Lower lobe of right lung (tissue), 2 donors: ENCODE measurements at places on chromosomes 2 and 18.
A peak's percentile ranks its signal among the peaks of the same experiment; 100 is the strongest.

DNA sequence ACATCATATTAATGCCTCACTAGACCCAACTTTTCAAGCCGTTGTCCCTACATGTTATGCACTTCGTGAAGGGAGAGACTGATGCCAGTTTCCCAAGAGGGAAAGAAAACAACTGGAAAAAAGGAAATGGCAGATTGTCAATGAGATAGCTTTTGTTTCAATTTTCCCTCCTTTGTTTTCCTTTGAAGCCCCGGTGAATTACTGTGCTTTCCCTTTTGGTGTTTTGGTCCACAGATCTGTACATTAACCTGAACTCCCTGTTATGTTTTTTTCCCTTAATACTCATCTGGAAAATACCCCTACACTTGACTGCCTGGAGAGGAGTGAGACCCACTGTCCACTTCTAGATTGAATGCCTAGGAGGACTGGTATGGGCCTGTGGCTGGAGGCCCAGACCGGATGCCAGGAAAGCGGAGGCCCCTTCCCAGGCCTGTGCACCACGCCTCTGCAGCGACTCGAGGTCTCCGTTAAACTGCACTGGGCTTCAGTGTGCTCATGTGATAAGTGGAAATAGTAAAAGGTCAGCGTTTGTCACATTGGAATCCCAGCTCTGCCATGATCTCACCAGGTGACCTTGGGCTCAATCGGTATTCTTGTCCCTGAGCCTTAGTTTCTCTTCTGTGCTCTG is 106.4 kb downstream of the GATA6 start:
- DNase-seq, result no peak

DNA sequence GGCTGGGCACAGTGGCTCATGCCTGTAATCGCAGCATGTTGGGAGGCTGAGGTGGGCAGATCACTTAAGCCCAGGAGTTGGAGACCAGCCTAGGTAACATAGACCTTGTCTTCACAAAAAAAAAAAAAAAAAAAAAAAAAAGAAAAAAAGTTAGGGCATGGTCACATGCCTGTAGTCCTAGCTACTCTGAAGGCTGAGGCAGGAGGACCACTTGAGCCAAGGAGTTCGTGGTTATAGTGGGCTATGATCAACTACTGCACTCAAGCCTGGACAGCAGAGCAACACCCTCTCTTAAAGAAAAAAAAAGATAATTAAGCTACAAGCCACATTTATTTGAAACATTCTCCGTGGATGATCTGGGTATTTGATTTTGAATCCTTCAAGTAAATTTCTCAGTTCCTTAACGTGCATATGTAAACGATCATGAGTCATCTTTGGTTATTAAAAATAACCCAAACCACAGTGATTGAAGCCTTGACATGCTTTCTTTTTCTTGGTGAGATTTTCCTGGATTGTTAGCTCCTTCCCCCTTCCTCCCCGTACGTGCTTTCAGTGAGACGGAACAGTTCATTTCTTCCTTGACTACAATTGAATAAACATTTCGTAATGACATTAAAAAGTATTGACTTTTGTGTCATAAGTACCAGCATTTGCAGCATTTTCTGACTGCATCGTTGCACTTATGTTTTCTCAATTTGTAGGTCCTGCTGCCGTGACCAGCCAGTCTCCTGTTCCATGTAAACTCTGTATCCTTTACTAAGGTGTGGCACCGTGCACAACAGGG is 20.3 kb downstream of the RMC1 start:
- DNase-seq, result no peak

- DNase-seq, result peak; percentile 65
Observed at GRCh38 chr2:218291318-218292047, 820 bp downstream of the TMBIM1 start.

- no peak for DNase-seq
Observed at GRCh38 chr2:179528576-179529069, 264.0 kb upstream of the SESTD1 start.

GRCh38 chr2:58569475-58570185 is 328.5 kb upstream of the FANCL start:
- DNase-seq, result no peak

- no peak for DNase-seq
Observed at GRCh38 chr2:179447839-179448447, 183.3 kb upstream of the SESTD1 start.

- no peak for DNase-seq
Observed at GRCh38 chr2:44528595-44528994, 166.8 kb downstream of the CAMKMT start.

DNA sequence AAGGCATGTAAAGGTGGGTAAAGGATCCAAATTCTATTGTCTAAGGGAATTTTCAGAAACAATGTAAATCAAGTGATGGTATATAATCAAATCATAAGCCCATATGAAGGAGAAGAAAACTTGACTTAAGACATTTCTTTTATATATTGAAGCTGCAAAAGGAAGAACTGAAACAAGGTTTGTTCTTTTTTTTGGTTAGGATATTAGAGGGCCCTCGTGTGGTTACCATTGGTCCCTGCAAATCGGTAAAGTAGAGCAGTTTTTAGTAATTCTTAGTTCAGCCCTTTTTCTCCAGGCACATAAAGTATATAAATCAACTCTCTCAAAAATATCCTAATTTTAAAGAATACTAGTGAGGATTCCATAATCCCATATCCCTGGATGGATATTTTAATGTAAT is 105.6 kb upstream of the STK17B start:
- no peak for DNase-seq

DNA sequence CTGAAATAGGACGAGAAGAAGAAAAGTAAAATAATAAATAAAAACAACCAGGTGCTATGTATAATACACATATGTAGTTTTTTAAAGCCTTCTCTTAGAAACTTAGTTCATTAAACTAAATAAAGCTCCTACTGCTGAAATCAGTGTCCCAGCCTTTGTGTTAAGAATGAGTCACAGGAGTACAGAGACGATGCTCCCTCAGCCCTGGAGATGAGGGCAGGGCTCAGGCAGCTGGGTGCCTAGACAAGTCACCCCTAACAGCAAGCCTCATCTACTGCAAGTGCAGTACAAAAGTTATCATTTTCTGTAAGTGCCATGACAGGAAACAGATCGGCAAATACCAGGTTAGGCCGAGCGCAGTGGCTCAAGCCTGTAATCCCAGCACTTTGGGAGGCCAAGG is 18.2 kb downstream of the KIDINS220 start:
- DNase-seq, result no peak

DNA sequence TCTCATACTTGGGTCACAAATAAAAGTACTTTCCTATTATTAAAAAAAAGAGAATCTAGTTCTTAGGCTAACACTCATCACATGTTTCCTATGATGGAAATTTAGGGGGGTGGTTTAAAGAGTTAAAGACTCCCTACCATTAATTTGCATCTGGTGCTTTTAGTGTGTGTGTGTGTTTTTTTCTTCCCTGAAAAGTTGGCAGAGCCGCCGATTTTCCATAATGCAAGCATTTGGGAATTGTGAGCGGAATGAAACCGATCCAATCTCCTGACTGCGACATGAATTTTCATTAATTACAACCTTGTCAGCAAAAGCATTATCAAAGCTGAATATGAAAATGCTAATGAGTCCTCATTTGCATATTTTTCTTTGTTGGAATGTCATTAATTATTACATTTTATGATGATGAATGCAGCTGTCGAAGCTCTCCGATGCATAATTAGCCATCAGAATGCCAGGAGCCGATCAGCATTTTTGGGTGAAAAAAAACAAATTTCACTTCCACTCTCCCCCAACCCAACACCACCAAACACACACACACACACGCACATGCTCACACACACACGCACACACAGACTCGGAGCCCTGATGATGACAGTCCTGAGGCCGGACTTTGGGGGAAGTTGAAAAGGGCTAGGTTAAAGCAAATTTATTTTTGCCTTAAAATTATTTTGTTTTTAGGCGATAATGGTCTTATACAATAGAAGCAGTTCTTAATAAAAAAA is 165.4 kb downstream of the TCF4 start:
- no peak for DNase-seq

- no peak for DNase-seq
Observed at GRCh38 chr2:45905632-45905958, 254.1 kb downstream of the PRKCE start.

DNA sequence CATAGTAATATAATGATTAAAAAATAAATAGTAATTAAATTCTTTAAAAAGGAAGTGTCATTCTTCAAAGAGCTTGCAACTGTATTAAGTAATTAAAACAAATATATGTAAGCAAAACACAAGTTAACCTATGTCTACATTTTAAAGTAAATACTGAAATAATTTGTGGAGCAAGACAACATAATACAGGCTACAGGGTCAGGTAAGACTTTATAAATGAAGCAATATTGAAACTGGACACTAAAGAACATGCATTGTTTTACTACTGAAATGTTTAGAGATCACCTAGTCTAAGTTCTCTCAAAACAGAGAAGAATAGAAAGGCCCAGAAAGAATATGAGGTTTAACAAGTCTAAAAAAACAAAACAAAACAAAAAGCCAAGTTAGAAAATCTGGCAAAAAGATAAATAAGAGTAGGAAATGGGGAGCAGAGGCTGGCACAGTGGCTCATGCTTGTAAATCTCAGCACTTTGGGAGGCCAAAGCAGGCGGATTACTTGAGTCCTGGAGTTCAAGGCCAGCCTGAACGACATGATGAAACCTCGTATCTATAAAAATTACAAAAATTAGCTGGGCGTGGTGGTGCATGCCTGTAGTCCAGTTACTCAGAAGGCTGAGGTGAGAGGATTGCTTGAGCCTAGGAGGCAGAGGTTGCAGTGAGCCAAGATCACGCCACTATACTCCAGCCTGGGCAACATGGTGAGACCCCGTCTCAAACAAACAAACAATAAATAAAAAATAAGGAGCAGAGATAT is 34.4 kb downstream of the VPS54 start:
- no peak for DNase-seq

DNA sequence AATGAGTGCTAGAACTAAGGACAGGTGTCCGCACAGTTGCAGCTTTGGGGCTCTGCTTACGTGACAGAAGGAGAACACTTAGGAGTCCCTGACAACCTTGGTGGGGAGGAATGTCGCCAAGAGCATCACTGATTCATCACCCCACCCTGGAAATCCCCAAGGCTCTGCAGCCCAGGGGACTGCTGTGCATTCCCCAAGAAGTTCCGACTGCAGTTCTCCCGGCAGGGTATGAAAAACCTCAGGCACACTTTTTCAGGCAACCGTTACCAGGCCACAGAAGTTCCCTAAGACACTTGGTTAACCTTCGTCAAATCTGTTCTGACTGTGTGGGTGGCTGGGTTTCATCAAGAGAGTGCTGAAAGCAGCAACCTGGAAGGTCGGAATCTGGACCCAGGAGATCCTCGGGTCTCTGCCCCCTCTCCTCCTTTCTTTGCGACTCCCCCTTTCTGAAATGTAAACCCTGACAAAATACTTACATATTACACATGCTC is 192.1 kb upstream of the CXCR4 start:
- DNase-seq, result no peak

DNA sequence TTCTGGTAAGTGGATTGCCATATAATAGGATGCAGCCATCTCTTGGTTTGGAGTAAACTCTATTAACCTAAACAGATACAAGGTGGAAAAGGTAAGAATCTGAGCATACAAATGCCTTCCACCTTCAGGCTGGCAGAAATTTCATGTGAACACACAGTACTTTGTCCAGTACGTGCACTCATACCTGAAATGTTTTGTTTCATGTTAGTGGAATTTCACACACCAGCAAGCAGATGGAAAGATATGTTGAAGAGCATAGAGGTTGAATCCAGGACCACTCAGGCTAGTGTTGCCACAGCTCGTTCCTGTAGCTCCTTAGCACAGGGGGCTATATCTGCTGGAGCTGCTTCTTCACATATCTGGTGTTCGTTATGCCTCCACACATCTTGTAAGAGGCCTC is 34.0 kb downstream of the CRIM1 start:
- no peak for DNase-seq

GRCh38 chr2:159194241-159194640 is 92.3 kb downstream of the WDSUB1 start:
- DNase-seq, result no peak
